Panc1 (cell line): ENCODE measurements at places on chromosomes 1 and 21. TPM values are rescaled to one million over a fixed set of nuclear protein-coding genes. Genes with fewer than 3 reads are reported as not detected.

EXTL1 gene
- total RNA-seq, result 0.10 TPM

GRCh38 chr1:229114850-229115365 is 156.0 kb upstream of the RAB4A start:
- no peak for DNase-seq

AZIN2 gene
- 2.4 TPM for total RNA-seq

GNAT2 gene
- 0.44 TPM for total RNA-seq

MMEL1 gene
- 0.46 TPM for total RNA-seq

GRCh38 chr1:244325056-244325758 is 126.5 kb downstream of the ADSS2 start:
- DNase-seq, result no peak

C1orf116 gene
- total RNA-seq, result 0.08 TPM

- no peak for DNase-seq
Measured at GRCh38 chr21:31973402-31973944, 100.7 kb downstream of the HUNK start.

DNA sequence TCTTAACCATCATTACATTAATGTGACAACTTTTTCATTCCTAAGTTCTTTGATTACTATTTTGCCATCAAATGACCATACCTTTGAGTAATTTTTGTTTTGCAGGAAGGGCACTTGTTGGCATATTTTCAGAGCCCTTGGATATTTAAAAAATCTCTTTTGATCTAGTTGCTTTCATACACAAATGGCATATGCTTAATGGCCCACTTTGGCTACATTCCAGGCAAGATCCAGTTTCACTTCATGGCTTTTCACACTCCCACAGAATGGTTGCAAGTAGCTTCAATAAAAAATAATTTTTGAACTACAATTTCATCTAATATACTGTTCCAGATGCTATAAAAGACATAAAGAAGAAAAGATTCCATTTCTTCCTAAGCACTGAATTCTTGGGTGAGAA is 18.1 kb downstream of the ADAM30 start:
- no peak for DNase-seq

CD53 gene
- total RNA-seq, result 0.49 TPM

GRCh38 chr1:10932088-10932487 is 80.4 kb upstream of the TARDBP start:
- DNase-seq, result no peak

NTNG1 gene
- total RNA-seq, result 0.13 TPM

GPR153 gene
- 5.5 TPM for total RNA-seq

ZNF436 gene
- total RNA-seq, result 16.0 TPM

DNA sequence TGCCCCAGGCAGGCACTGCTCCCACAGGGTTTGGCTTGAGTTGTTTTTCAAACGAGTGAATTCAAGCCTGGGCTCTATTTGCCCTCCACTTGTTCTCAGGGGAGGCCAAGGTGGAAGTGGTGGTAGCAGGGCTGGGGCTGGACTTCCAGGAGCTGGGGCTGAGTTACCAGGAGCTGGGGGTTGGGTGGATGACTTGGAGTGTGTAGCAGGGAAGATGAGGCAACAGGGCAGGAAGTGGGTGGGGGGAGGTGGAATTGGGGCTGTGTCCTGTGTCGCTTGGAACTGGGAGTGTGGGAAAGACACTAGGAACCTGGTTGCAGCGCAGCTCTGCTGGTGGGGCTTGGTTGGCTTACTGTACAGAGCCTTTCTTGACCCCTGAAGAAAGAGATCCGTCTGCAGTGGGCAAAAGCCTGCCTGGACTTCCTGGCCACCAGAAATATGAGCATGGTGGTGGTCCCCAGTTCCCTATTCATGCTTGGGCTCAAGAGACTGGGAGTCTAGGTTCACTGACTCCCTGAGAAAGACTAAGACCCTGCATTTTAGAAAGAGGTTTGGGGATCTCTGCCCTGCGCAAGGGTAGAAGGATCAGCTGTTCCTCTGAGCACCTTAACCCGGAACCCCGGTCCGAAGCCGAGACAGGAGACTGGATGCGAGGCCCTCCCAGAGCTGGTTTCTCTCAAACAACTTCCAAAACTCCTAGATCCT is 3.1 kb downstream of the TFAP2E start:
- DNase-seq, result no peak

DNA sequence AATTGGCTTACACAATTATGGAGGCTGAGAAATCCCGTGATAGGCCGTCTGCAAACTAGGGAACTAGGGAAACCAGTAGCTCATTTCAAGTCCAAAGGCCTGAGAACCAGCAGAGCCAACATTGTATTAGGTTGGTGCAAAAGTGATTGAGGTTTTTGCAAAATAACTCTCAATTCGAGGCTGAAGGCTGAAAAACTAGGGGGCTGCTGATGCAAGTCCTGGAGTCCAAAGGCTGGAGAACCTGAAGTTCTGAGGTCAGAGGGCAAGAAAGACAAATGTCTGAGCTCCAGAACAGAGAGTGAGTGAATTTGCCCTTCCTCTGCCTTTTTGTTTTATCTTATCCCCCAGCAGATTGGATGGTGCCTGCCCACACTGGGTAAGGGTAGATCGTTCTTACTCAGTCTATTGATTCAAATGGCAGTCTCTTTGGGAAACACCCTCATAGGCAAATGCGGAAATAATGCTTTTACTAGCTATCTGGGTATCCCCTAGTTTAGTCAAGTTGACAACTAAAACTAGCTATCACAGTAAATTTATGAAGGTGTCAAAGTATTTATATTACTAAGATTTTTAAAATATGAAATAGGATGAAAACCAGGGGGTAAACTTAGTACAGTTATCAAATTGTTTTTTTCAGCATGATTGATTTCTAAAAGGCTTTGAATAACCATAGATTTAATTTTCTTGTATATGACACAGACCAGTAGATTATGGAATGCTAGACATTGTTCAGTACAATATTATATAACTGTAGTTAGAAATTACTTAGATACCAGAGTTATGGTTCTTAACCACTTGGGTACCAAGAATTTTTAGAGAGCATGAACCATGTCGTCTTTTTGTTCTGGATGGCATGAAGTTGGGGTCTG is 15.4 kb downstream of the RABGAP1L start:
- no peak for DNase-seq

DNA sequence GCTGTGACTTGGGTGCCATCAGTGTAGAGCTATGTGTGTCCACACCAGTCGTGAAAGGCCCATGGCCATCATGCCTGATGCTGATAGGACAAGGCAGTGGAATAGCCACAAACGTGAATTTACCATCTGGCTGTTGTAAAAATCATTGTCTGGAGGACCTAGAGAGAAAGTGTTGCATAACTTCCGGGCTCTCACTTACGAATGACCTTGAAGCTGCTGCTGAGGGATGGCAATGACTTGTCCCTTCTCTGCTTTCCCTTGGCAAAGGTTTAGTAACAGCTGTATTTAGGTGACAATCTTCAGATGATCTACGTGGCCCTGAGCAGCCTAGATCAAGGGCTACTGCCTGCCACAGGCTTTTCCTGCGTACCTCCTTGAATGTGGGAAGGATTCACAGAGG is 5.8 kb downstream of the ATP1B1 start:
- DNase-seq, result no peak

- no peak for DNase-seq
Measured at GRCh38 chr1:194866153-194866552, 1679.7 kb upstream of the B3GALT2 start.

GRCh38 chr1:9621032-9621431 is 30.5 kb upstream of the PIK3CD start:
- DNase-seq, result no peak

CYYR1 gene
- total RNA-seq, result not detected

C1orf185 gene
- total RNA-seq, result not detected

TMEM50A gene
- total RNA-seq, result 124 TPM

DNA sequence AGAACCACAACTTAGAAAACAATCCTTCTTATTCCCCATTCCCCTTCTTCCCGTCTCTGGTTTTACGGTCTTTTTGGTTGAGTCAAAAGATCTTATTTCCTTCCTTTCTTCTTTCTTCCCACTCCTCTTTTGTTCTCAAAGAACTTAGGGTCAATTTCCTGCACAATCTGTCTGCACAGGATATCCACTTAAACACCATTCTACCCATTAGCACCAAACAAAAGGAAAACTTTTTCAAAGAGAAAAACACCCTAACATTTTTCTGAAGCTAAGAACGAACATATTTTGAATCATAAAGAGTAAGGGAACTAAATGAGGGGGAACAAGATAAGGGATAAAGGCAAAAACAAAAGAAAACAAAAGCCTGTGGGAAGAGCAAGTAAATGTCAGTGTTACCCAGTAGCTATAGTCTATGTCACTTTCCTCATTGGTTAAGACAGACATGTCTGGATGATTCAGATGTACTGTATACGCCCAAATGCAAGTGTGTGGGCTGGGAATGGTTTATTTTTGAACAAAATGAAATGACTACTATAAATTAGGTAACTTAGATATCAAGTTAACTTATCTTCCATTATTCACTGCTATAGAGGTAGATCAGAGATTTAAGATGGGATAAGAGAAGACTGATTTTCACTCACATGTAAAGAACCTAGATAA is 59.9 kb downstream of the TOR3A start:
- no peak for DNase-seq

DNA sequence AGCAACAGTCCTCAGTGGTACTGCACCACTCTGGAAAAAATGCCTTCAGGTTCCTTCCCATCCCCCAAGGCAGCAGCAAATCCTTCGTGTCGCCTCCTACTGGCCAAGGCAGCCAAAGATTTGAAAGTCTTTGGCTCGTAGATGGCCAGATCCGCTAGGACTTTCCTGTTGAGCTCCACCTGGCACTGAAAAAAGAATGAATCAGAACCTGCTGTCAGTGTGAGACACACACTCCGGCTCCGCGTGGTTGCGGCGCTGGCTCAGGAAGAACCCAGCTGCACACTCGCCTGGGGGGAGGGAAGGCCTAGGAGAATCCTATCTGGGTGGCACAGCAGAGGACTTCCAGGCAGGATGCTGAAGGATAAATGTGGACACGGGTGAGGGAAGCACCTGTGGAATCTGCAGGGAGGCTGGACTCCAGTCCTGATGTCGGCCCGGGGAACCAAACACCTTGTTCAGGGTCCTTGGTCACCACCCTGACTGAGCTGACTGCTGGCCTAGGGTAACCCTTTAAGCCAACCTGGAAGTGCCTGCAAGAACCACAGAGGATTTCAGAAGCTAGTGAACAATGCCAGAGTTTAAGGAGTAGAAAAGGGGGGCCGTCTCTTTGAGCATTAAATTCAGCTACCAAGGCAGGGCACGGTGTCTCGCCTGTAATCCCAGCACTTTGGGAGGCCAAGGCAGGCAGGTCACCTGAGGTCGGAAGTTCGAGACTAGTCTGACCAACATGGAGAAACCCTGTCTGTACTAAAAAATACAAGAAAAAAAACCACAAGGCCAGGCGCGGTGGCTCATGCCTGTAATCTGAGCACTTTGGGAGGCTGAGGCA is 3.2 kb upstream of the CCNL2 start:
- DNase-seq, result peak; percentile 68

GRCh38 chr21:15122241-15122640 is 57.4 kb upstream of the NRIP1 start:
- DNase-seq, result peak; percentile 7

- DNase-seq, result no peak
Measured at GRCh38 chr1:109978761-109979488, 5.6 kb upstream of the AHCYL1 start.

- no peak for DNase-seq
Measured at GRCh38 chr1:23168079-23168444, 594 bp downstream of the LUZP1 start.

GRCh38 chr1:48208251-48208650 is 14.3 kb upstream of the SLC5A9 start:
- DNase-seq, result no peak

SOAT1 gene
- total RNA-seq, result 57.2 TPM

- DNase-seq, result peak; percentile 78
Measured at GRCh38 chr1:24289937-24290595, 29.1 kb upstream of the GRHL3 start.

DNA sequence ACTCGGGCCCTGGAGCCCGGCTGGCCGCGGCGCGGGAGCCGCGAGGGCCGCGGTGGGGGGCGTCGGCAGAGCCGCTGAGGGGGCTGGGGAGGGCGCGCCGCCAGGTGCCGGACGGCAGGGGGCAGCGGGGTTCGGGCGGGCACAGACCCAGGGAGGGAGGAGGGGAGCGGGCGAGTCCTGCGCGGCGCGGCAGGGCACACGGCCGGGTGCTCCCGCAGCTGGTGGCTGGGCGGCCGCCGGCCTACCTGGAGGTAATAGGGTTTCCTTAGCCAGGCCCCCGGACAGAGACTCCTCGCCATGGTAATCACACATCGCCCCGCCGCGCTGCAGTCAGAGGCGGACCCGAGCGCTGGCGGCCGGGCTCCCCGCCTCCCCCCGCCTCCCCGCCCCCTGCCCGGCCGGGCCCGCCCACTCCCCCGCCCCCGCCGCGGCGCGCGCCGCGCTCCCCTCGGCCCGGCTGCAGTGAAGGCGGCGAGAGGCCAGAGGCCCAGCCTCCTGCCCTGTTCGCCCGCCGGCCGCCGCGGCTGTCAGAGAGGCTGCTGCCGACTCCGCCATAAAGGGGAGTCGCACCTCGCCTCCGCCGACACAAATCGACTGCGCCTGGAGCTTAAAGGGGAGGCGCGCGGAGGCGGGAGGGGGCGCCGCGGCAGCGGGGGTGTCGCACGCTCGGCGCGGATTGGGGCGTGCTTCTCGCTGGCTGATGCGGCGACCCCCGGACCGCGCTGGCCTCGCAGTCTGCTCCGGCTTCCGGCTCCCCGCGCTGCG is at the start of gene DIPK1A:
DIPK1A (minus strand) TSS at position 332 of the 765 bp plus-strand sequence; CDS start at position 299, 33 bp downstream.
- no peak for DNase-seq

PIGR gene
- total RNA-seq, result 1.4 TPM

HCN3 gene
- 7.8 TPM for total RNA-seq

- no peak for DNase-seq
Measured at GRCh38 chr1:93007941-93008577, 46.8 kb upstream of the DIPK1A start.

DNA sequence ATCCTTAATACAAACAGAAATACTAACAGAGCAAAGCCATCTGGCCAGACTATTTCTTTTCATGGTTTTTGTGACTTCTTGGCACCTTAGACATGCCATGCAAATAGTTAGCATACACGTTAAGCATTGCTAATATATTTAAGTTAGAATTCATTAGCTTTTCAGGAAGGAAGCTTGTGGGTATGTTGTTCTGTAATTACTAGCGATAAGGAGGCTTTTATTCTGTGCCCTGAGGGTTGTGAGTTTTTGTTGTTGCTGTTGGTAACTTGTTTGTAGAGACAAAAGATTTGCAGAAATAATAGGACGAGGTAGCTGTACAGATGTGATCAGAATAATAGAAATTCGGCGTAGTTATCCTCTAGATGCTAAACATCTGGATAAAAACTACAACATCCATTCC is 305.3 kb downstream of the TM2D1 start:
- DNase-seq, result no peak

WNT2B gene
- total RNA-seq, result 1.6 TPM

- DNase-seq, result no peak
Measured at GRCh38 chr21:42164064-42164789, 54.7 kb upstream of the ABCG1 start.

HMCN1 gene
- total RNA-seq, result 0.23 TPM

KCNJ9 gene
- total RNA-seq, result not detected

DNA sequence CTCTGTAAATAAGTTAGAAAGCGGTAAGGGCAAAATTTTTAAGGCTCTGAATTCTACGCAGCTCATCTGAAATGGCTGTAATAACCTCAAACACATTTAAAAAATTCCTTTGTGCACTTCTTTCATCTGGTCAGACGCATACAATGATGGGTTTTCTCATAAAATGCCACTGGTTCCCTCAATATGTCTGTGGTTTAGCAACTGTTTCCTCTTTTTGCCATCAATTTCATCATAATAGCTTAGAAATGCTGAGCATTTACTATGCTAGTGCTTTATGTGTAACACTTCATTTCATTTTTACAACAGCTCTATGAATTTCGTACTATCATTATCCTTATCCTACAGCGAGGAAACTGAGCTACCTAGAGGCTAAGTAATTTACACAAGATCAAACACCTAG is 35.3 kb upstream of the DMRTA2 start:
- DNase-seq, result no peak

GRCh38 chr1:160774886-160775719 is 20.9 kb upstream of the LY9 start:
- DNase-seq, result no peak
